Glomerular endothelial cell (primary cell): ENCODE measurements at places on chromosomes 1 and 21.

GRCh38 chr1:150269451-150269850 lies 635 bp upstream of the APH1A start:
- DNase-seq: no peak

GRCh38 chr1:116330342-116330652 lies 42.7 kb upstream of the ATP1A1 start:
- no peak for DNase-seq

DNA sequence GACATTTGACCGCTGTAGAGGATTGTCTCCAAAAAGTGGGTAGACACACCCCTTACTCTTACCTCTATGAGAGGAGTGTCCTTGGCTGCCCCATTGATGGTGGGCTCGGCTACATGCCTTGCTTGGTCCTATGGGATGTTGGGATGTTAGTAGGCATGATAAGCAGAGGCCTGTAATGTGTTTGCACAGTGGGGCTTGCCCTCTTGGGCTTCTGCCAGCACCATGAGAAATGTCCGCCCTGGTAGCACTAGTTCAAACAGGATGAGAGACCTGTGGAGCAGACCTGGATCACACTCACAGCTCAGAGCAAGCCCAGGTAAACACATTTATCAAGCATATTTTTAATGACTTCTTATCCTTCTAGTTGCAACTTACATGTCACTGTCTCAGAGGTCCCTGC lies 54.2 kb downstream of the SH3GLB1 start:
- no peak for DNase-seq

DNA sequence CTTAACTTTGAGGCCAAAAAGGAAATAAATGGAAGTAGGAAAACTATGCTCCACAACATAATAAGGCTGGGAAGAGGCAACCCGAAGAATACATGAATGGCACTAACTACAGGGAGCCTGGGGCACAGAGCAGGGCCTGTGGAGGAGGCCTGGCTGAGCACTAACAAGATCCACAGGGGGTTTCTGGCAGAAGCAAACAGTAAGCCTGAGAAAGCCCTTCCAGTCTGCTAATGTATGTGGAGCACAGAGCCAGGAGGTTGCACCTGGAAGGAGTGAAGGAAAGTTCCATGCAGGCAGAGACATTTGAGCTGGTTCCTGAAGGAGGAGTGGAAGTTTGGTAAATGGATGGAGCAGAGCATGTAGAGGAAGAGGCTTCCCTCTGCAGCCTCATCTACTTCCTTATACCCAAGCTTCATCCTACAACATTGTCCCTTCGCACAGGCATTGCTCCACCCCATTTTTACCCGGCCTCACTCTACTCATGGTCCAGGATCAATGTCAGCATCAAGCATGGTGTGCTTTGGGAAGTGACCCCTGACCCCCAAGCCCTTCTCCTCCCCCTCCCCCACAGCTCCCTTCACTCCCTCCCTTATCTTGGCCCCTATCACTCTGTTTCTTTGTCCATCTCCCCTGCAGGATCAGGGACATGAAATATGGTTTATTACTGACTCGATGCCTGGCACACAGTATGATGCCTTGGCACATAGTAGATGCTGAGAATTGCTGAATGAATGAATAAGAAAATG lies 23.3 kb downstream of the SHISA4 start:
- DNase-seq: no peak

DNA sequence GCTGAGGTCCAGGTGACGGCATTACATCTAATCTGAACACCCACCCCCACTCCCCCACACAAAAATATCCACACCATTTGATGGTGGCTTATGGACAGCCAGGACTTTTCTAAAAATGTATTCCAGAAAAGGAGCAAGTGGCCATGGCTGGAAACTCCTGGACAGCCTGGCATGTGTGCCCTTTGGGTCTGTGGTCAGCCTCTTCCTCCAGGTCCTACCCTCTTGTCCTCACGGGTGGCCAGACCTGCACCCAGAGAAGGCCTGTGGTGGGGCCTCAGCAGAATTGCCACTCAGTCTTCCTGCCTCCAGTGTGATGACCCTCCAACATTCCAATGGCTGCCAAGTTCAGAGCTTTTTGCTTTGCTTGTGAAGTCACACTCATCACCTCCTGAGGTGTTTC lies 600.6 kb downstream of the AJAP1 start:
- DNase-seq: no peak

- no peak for DNase-seq
These were observed 37.5 kb downstream of the KCNQ4 start for GRCh38 chr1:40820911-40821693.

GRCh38 chr1:226643177-226643576 lies 94.6 kb downstream of the STUM start:
- DNase-seq: no peak

DNA sequence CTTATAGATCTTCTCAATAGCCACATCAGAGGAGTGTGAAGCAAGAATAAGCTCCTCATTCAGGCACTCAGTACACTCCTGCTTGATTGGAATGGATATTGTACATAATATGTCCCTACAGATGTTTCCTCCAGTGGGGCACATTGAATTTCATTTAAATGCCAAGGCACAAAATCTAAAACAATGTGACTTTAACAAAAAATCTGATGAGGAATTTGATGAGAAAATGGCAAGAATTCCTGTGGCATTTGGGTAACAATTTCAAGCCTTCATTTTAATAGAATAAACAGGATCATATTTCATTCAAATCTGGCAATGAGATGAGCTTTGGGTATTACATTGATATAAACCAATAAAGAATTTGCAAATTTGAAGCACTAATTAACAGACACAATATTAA lies 307.7 kb upstream of the PKN2 start:
- DNase-seq: no peak

DNA sequence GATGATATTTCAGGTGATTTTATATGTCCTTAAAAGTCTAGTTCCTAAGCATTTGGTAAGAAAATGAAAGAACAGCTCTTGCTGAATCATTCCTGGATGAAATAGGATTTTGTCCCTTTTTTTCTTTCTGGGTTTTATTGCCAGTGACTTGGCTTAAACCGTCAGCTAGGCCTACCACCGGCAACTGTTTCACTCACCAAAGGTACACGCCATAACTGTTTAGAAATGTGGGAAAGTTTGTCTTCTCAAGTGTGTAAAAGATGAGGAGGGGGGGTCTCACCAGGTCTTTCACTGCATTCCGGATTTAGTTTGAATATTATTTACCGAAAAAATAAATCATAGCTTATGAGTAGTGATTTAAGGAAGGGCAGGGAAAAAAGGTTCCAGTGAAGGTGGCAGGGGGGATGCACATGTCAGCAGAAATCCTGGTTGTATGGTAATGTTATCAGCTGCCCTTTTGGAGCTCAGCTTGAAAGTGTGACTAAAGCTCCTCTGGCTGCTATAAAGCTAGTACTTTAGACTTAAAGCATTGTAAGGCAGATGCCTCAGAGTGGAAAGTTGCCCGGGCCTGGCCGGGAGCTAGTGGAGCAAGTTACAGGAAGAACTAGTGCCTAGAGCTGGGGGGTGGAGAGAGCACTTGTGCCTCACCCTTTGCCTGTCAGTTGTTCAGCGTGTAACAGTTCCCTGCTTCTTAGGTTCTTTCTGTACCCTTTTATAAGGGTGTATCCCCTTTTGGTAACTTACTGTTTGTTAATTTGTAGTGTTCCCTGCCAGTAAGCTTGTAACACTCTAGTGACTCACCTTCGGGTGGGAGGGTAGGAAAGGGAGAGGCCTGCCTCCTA lies 3.1 kb downstream of the ATP1A1 start:
- DNase-seq: no peak

GRCh38 chr1:121522061-121522759 lies 337.4 kb downstream of the SRGAP2C start:
- DNase-seq: no peak

DNA sequence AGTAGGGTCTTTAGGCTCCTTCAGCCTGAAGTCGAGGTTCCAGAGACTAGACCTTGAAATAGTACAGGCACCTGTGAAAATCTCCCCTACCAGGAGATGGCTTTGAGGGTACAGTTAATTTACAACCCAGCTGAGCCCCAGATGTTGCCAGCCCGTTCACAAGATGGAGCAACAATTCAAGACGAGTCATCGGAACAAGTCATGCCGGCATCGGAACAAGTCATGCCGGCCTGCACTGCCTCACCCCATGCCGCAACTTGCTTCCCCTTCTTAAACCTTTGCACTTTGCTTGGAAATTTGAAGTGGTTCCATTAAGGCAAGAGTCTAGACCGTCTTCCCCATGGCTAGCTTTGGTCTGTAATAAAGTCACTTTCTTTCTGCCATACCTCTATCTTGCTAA lies 16.0 kb downstream of the HHAT start:
- no peak for DNase-seq

DNA sequence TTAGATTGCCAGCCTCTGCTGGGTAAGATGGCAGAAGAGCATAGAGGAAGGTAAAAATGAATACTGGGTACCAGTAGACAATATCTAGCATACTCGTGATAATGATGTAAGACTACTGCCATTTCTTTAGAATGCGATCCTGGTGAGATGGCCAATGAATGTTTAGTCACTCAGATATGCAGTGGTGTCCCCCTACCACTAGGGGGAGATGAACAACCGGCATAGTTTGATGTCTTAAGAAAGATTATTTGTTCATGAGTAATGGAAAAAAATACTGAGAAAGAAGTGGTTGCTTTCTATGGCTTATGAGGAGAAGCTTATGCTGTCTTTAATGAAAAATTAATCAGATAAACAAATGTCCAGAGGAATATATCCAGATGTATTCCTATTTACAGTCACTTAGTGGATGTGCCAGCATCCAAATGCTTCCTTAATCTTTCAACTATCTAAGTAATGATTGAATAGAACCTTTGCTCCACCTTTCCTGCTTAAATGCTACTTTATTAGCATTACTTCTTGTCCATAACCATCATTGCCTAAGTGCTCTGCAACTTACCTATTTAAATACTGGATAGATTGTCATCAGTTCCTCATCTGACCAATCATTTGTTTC lies 256.6 kb downstream of the ST6GALNAC3 start:
- peak; percentile 63 for DNase-seq

GRCh38 chr1:163770265-163770664 lies 448.5 kb downstream of the NUF2 start:
- no peak for DNase-seq

DNA sequence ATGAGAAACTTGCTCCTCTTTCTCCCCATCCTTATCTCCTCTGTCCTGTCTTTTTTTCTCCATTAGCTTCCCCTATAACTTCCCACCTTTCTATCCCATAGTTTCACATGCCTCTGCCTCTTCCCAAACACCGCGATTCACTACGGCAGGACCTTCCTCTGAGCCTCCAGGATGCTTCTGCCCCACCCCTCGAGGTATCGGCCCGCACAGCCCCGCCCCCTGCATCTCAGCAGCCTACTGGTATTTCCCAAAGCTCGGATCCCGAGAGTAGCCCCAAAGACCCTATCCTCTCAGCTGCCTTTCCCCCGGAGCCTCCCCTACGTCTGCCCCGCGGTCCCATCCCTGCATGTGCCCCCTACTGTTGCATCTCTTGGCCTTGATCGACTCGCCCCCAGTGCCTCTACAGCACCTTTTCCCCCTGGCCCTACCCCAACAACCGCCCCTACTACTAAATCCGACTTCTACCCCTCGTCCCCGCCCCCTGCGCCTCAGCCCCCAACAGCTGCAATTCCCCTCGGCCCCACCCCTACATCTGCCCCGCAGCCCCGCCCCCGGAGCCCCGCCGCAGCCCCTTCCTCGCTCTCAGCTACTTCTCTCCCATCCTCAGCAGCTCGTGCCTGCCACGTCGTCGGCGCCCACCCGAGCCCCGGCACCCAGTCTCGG lies 512 bp downstream of the PIAS3 start:
- DNase-seq: no peak

DNA sequence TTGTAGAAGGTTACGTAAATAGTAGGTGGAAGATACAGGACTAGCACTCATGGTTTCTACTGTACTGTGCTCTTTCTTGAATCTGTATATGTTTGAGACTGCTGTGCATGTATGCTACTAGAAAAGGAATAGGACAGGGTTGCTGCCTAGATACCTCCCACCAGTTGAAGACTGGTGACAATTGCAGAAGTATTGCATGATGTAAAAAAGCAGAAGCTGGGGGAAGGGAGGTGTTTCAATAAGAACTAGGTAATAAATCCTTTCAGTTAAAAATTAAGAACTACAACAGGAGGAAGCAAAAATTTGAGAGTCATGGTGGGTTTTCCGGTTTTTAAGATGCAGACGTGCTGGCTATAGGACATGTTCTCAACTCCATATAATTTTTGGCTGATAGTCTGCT lies 88.1 kb downstream of the CCDC30 start:
- no peak for DNase-seq

GRCh38 chr1:63688302-63688890 lies 85.4 kb upstream of the ROR1 start:
- DNase-seq: no peak

- DNase-seq: no peak
These were observed 7.1 kb downstream of the C1orf226 start for GRCh38 chr1:162388615-162389014.

DNA sequence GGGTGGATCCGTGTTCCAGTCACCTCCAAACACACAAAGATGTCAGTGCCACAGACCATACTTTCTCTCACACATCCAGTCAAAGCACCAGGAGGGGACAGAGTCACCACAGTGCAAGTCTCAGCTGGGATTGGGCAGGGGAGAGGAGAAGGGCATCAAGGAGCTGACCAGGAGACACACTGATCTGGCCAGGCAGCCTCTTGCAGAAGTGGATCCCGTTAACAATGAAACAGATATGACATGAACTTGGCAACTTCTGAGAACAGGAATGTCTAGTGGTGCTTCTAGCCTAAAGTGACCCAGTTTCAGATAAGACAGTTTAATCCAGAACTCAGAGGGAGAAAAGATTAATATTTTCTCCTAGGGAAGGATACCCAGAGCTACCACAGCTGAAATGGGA lies 71.0 kb downstream of the HIVEP3 start:
- no peak for DNase-seq

DNA sequence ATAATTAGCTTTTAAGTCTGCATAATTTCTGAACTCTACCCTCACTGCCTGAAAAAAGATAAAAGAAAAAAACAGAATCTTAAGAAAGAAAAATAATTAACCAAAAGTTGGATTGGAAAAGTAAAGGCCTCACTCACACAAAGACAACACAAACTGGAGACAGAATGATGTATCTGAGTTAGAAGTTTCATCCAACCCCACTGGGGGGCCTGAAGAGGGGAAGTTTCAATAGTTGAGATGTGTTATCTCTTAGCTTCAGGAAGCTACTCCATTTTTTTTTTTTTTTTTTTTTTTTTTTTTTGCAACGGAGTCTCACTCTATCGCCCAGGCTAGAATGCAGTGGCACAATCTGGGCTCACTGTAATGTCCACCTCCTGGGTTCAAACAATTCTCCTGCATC lies 19.9 kb downstream of the SYDE2 start:
- no peak for DNase-seq
